ENCODE measurements at places on chromosomes 5 and 9.

DNA sequence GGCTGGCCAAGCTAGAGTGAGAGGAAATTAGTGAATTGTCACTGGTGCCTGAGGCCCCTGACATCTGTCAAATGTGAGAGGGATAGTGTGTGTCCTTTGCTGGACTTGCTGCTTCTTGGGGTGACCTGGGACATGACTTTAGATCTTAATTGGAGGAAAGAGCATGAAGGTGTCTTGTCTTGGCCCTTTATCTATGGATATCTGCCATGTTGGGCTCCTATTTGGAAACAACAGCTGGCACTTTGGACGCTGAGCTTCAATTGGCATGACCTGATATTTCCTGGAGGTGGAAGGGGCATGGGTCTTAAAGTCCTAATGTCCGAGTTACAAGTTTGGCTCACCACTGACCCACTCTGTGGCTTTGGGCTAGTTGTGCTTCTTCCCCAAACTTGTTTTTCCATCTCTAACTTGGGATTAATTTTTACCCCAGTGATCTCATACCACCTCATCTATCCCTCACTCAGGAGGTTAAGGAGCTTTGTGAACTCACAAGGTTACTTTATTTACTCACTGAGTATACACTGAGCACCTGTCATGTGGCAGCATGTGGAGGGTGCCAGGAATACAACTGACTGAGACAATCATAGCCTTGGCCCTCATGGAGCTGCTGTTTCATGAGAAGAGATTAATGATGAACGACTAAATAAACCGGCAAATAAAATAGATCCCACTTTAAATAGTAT, 30.1 kb upstream of the CXCL14 start:
- no peak for DNase-seq

- no peak for DNase-seq
These were observed 300.5 kb upstream of the CTNND2 start for GRCh38 chr5:12204761-12205160.

- no peak for DNase-seq
These were observed 32.1 kb upstream of the ALDOB start for GRCh38 chr9:101467690-101468089.

GRCh38 chr5:144581044-144581443, 410.4 kb downstream of the KCTD16 start:
- DNase-seq = no peak

DNA sequence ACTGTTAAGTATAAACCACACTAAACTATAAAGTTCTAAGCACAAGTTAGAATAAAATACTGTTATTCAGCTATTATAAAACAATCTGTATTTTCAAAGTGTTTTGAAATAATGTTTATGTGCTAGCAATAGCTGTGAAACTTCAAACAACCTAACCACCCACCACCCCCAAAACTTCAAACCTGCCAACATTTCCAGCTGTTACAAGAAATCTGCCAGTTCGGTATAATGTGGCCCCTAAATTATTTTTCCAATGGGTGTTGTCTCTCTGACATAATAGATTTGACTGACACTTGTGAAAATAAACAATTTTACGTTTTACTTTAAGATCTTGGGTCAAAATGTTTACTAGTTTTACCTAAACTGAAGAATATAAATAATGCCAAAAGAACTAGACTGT, 24.7 kb downstream of the MAPKAP1 start:
- no peak for DNase-seq

- no peak for DNase-seq
These were observed 88.6 kb upstream of the MYO10 start for GRCh38 chr5:17024686-17025180.

- DNase-seq = no peak
These were observed 20.5 kb downstream of the NEURL1B start for GRCh38 chr5:172661526-172661925.

GRCh38 chr5:176365351-176366231, at the start of gene ARL10:
Gene ARL10, plus strand, starts transcription at chr5:176365487. Its CDS starts 77 bp downstream, at chr5:176365564.
- DNase-seq = peak; percentile 78

- no peak for DNase-seq
These were observed 2.7 kb downstream of the CCL27 start for GRCh38 chr9:34659592-34660253.

GRCh38 chr5:42993516-42994245, 46.4 kb downstream of the ANXA2R start:
- no peak for DNase-seq

Measured in ecto neural progenitor cell (in vitro differentiated cells).